ENCODE measurements at places on chromosomes 1 and 21. TPM values are rescaled to one million over a fixed set of nuclear protein-coding genes. Genes with fewer than 3 reads are reported as not detected.

GRCh38 chr1:16208270-16208987 lies 4.0 kb downstream of the ARHGEF19 start:
- no peak overlapping the region for H3K4me3 ChIP-seq
- no peaks in the 10 kb centered on the region for H3K36me3 ChIP-seq
- no peaks in the 10 kb centered on the region for H3K27me3 ChIP-seq
- H3K27ac ChIP-seq = no peak overlapping the region

DNA sequence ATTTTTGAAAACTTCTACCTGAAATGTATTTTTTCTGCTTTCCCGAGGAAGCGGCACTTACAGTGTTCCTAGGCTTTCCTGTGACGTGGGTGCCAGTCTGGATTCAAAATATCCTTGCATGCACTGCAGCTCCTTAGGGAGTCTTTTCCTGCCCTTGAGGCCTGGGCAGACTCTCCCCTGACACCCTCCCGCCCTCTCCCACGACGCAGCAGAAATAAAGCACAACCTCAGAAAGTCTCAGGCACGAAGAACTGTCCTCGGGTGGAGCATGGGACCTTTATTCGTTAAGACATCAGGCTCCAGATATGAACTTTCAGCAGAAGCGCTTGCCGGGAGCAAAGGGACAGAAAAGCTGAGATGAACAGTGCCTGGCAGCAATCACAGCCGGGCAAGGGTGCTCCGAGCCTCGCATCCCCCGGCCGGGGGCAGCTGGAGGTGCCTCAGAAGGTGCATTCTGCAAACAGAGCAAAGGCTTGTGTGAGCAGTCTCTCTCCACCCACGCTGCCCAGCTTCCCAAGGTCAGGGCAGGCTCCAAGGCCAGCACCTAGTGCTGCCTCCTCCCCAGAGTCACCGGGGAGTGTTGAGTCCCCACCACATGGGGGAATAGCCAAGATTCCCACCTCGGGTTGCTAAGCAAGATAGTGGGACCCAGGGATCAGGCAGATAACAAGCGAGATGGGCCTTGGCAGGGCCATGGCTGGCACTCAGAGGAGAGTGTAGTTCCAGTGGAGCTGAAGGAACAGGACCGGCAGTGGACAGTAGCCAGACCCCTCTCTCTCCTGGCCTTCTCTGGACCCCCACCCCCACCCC lies 3.2 kb downstream of the TFF3 start:
- DNase-seq = no peak
- no peaks in the 10 kb centered on the region for H3K4me1 ChIP-seq
- H3K27me3 ChIP-seq = no peaks in the 10 kb centered on the region
- H3K27ac ChIP-seq = no peak overlapping the region
- H3K4me3 ChIP-seq = no peak overlapping the region

- no peaks in the 10 kb centered on the region for H3K27me3 ChIP-seq
- no peak overlapping the region for H3K4me3 ChIP-seq
- DNase-seq = no peak
- H3K27ac ChIP-seq = no peak overlapping the region
- no peaks in the 10 kb centered on the region for H3K36me3 ChIP-seq
Measured at GRCh38 chr1:224805889-224806288, 123.6 kb upstream of the DNAH14 start.

DNA sequence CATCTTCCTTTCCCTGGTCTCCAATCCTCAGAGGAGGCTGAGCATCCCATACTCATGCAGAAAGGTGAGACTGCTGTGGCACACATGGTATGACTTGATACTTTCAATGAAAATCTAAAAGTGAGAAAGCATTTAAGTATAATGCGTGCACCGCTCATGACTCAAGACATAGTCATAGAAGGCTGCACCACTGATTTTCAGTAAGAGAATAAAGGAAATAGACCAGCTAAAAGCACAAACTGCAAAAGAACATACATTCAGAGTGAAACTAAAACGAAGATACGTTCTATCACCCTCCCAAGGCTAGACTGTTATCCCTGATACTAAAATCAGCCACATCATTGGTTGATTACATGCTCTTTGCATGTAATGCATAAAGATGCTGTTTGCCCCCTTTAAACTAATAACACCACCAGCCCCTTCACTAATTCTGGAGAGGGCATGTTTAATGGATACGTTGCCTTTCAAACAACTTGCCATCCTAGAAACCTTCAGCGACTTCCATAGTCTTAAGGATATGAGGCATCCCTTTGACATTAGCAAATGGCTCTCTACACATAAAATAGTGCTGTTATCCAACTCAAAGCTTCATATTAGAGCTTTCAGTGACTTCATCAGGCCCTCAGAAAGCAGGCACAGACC lies 2.1 kb downstream of the PLD5 start:
- no peak overlapping the region for H3K4me3 ChIP-seq
- H3K27me3 ChIP-seq = peaks cover 4% of the 10 kb centered on the region
- H3K36me3 ChIP-seq = no peaks in the 10 kb centered on the region
- DNase-seq = no peak
- H3K27ac ChIP-seq = no peak overlapping the region
- no peaks in the 10 kb centered on the region for H3K4me1 ChIP-seq

DNA sequence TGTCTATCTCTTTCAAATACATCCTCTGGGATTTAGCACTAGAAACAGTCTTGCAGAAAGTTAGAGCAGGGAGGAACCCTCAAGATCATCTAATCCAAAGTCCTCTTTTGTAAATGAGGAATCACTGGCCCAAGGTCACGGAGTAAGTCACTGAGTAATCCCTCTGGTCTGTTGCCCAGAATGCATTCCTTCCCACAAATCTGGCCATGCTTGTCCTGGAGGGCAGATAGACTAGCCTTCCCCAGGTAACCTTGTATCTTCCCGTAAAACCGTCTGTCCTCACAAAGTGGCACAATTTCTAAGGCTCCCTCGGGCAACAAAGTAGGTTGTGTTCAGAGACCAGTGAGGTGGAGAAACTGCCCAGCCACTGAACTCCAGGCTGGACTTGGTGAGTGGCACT lies 46.2 kb downstream of the DDR2 start:
- H3K4me1 ChIP-seq = no peaks in the 10 kb centered on the region
- H3K36me3 ChIP-seq = no peaks in the 10 kb centered on the region
- DNase-seq = no peak
- H3K27me3 ChIP-seq = no peaks in the 10 kb centered on the region
- no peak overlapping the region for H3K27ac ChIP-seq
- no peak overlapping the region for H3K4me3 ChIP-seq

DNA sequence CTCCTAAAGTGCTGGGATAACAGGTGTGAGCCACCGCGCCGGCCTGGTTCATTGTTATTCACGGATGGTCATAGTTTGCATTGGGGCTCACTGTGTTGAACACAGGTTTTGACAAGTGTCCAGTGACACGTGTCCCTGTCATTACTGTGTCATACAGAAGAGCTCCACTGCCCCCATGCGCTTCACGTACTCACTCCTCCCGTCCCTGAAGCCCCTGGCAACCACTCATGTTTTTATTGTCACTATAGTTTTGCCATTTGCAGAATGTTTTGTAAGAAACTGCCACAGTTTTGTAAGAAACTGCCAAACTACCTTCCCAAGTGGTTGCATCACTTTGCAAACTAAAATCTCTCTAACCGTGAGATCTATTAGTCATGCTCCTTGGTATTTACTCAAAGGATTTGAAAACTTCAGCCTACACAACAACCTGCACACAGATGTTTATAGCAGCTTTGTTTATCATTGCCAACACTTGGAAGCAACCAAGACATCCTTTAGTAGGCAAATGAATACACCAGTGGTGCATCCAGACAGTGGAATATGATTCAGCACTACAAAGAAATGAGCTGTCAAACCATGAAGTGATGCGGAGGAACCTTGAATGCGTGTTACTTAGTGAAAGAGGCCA lies 163.2 kb upstream of the COL6A1 start:
- no peak for DNase-seq
- H3K36me3 ChIP-seq = no peaks in the 10 kb centered on the region
- H3K27me3 ChIP-seq = no peaks in the 10 kb centered on the region
- no peak overlapping the region for H3K27ac ChIP-seq
- no peak overlapping the region for H3K4me3 ChIP-seq
- H3K4me1 ChIP-seq = no peaks in the 10 kb centered on the region

DNA sequence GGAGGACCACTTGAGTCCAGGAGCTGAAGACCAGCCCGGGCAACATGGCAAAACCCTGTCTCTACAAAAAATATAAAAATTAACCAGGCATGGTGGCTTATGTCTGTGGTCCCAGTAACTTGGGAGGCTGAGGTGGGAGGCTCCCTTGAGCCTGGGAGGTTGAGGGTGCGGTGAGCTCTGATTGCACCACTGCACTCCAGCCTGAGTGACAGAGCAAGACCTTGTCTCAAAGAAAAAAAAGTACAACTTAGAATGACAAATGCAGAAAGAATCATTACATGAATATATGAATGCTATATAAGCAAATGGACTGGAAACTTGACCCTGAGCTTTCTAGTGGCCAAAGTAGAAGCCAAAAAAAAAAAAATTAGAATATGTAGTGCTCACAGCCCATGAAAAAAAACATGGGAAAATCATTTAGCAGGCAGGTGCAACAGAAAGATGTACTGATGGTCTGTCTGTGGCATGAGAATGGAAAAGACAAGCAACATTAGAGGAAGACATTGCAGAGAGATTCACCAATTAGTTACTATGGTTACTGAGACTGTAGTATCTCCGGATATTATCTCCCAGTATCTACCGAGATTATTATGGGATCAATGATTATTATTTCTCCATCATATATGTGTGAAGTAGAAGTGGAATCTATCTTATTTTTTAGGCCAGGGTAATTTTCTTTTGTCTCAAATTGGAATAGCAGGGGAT lies 19.2 kb downstream of the ELAPOR1 start:
- no peaks in the 10 kb centered on the region for H3K27me3 ChIP-seq
- H3K27ac ChIP-seq = peak overlapping the region; percentile 88
- H3K4me3 ChIP-seq = no peak overlapping the region
- DNase-seq = no peak
- peaks cover 36% of the 10 kb centered on the region for H3K4me1 ChIP-seq

The BOLA1 gene
- 24.1 TPM for polyA plus RNA-seq

DNA sequence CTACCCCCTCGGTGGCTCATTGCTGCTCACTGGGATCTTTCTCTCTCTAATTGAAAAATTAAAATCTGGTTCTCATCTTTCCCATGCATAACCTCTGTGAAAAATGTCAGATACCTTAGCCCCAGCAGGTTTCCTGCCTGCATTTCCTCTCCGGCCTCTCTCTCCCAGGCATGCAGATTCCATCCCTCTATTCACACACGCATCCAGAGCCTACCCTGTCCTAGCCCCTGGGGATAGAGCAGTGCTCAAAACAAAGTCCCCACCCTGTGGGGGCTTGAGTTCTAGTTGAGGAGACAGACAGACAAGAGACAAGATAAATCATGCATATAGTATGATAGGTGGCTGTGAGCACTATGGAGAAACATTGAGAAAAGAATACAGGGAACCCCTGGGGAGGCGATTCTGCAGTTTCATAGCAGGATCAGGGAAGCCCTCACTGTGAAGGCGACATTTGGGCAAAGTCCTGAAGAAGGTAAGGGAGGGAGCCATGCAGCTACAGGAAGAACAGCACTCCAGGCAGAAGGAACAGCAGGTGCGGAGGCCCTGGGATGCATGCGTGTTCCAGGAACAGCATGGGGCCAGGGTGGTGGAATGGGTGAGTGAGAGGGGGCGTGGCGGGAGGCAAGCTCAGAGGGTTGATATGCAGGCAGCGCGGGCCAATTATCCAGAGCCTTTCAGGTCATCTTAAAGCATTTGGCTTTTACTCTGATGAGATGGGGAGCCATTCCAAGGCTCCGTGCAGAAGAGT lies 3.5 kb upstream of the BSND start:
- no peak overlapping the region for H3K4me3 ChIP-seq
- no peaks in the 10 kb centered on the region for H3K27me3 ChIP-seq
- H3K27ac ChIP-seq = no peak overlapping the region
- H3K36me3 ChIP-seq = no peaks in the 10 kb centered on the region
- peaks cover 4% of the 10 kb centered on the region for H3K4me1 ChIP-seq
- peak; percentile 18 for DNase-seq

DNA sequence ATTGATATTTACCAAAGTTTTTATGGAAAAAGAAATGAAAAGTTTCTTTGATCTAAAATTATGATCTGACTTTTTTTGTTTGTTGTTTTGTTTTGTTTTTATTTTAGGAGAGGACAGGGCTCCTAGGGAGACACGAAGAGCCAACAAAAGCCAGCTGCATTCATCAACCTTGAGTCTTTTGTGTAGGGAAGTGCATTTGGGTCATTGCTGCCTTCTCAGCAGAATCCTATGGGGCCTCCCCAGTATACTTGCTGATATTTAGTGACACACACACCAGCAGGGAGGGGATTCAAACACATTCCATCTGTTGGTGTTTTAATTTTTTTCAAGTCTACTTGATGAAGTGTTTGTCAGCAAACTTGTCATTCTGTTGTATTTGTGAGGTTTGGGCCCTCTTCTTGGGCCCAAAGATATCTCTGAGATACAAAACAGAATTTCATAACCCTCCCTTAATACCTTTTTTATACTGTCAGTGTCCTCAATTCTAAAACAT lies 203.5 kb downstream of the NTNG1 start:
- H3K4me3 ChIP-seq = no peak overlapping the region
- no peaks in the 10 kb centered on the region for H3K4me1 ChIP-seq
- H3K36me3 ChIP-seq = no peaks in the 10 kb centered on the region
- no peak for DNase-seq
- H3K27me3 ChIP-seq = no peaks in the 10 kb centered on the region

DNA sequence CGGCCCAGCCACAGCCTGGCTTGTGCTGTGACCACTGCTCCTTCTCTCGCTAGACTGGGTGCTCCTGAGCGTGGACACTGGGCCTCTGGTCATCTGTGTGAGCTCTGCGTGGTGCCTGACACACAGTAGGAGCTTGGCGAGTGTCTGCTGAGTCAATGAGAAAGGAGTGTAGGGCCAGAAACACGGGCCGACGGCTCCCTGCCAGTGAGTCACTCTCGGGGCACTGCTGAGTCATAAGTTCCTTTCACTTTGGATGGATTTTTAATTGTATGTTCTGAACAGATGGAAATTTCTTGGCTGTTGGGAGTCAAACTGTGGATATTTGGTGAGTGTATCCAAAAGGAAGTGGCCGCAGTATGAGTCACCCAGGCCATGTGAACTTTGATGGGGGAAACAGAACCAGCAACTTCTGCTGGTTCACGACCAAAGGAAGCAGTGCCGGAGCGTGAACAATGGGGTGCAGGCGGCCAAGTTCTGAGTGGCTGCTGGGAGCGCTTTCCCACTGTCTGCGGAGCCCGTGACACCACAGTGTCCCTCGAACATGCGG lies 41.0 kb upstream of the COL18A1 start:
- no peaks in the 10 kb centered on the region for H3K36me3 ChIP-seq
- H3K4me1 ChIP-seq = no peaks in the 10 kb centered on the region
- no peak overlapping the region for H3K4me3 ChIP-seq
- DNase-seq = peak; percentile 65

The LORICRIN gene
- polyA plus RNA-seq = not detected

The HSD3B2 gene
- not detected for polyA plus RNA-seq

The LCE4A gene
- not detected for polyA plus RNA-seq

The CHAF1B gene
- 2.2 TPM for polyA plus RNA-seq

The TRIM67 gene
- polyA plus RNA-seq = 0.08 TPM

- peak within 1 kb of the TSS; percentile 72 for H3K27ac ChIP-seq
- no peaks in the 10 kb centered on the region for H3K27me3 ChIP-seq
- DNase-seq = peak; percentile 54
- peak within 1 kb of the TSS; percentile 48 for H3K4me3 ChIP-seq
- H3K4me1 ChIP-seq = no peaks in the 10 kb centered on the region
- H3K36me3 ChIP-seq = no peaks in the 10 kb centered on the region
Measured at GRCh38 chr1:36083635-36084496, at the start of gene TEKT2. TEKT2 (plus strand) TSS chr1:36084094; CDS start chr1:36084922, 828 bp downstream.

The WNT9A gene
- polyA plus RNA-seq = 1.4 TPM

The CTSK gene
- polyA plus RNA-seq = 8.7 TPM

- no peaks in the 10 kb centered on the region for H3K4me1 ChIP-seq
- no peak overlapping the region for H3K27ac ChIP-seq
- H3K4me3 ChIP-seq = no peak overlapping the region
- DNase-seq = no peak
Measured at GRCh38 chr1:226519716-226520598, 28.6 kb upstream of the STUM start.

The ACTN2 gene
- polyA plus RNA-seq = 2.7 TPM

Data from pancreas (tissue), 10 donors.